Sigmoid colon (tissue), 7 donors: ENCODE measurements at places on chromosomes 1 and 21. TPM values are rescaled to one million over a fixed set of nuclear protein-coding genes. Genes with fewer than 3 reads are reported as not detected.
A peak's percentile ranks its signal among the peaks of the same experiment; 100 is the strongest.

ETV3L gene
- total RNA-seq, result not detected

LAMC2 gene
- 3.2 TPM for total RNA-seq

OXCT2 gene
- 0.55 TPM for total RNA-seq

ERG gene
- 5.7 TPM for total RNA-seq

CD101 gene
- total RNA-seq, result 0.66 TPM

DNA sequence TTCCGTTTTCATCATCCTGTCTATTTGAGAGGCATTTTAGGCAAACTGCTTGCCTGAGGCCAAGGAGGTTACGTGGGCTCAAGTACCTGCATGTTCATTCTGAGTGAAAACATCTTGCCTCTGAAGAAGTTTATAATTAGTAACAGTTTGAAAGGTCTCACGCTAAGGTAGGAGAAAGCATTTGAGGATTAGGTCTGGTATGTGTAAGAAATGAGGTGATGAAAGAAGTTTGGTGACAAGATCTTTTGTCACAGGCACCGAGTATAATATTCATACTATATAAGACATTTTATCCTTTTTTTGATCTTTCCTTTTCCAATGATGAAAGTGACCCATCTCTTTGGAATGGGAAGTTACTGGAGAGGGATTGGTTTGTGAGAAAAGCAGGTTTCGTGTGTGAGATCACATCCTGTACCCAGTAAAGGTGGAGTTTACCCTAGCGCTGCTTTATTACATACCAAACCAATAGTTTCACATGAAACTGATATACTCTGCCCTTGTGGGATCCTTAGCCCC, 98.7 kb upstream of the PDC start:
- no peaks in the 10 kb centered on the region for H3K4me1 ChIP-seq
- H3K36me3 ChIP-seq, result no peaks in the 10 kb centered on the region
- H3K27me3 ChIP-seq, result no peaks in the 10 kb centered on the region
- H3K4me3 ChIP-seq, result no peak overlapping the region

DNA sequence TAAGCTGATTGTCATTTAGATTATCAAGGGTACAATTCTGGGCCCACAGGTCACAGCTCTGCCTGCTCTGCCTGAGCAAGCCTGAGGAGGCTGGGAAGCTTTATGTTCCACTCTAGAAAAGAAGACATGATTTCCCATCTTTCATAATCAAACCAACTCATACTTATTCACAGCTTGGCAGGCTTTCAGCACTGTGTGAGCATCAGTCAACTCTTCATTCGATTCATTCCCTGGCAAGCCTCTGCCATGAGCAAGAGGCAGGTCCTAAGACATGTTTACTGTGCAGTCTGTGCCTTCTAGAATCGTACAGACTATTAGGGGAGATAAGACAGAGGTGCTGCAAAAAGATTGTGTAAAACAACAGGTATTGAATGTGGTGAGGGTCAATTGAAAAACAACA, 24.5 kb upstream of the KIRREL1 start:
- H3K27ac ChIP-seq, result peak overlapping the region; percentile 14
- no peak overlapping the region for H3K4me3 ChIP-seq
- no peaks in the 10 kb centered on the region for H3K27me3 ChIP-seq
- no peak for DNase-seq
- no peaks in the 10 kb centered on the region for H3K4me1 ChIP-seq
- H3K36me3 ChIP-seq, result no peaks in the 10 kb centered on the region

- peaks cover 4% of the 10 kb centered on the region for H3K36me3 ChIP-seq
- no peaks in the 10 kb centered on the region for H3K4me1 ChIP-seq
- H3K4me3 ChIP-seq, result no peak overlapping the region
These were observed 9.4 kb downstream of the PIGP start for GRCh38 chr21:37063433-37063832.

DNA sequence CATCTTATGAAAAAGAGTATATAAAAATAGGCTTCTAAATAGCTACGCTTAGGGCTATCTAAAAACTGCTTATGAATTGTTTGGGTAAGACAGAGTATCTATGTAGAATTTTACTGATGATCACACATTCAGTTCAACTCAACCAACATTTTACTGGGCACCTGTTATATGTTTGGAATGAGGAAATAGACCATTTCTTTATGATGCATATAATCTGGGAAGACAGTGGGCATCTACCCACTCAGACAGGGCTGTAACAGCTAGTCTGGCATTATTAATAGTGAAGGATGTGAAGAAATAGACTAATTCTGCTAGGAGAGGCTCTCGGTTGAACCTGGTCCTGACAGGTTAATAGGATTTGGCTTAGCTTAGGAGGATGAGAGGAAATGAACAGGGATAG, 56.9 kb downstream of the TIAM1 start:
- no peak overlapping the region for H3K27ac ChIP-seq
- no peaks in the 10 kb centered on the region for H3K4me1 ChIP-seq
- no peaks in the 10 kb centered on the region for H3K27me3 ChIP-seq
- H3K4me3 ChIP-seq, result no peak overlapping the region
- H3K36me3 ChIP-seq, result no peaks in the 10 kb centered on the region

- DNase-seq, result no peak
- no peak overlapping the region for H3K4me3 ChIP-seq
- H3K4me1 ChIP-seq, result peaks cover 60% of the 10 kb centered on the region
- peak overlapping the region; percentile 23 for H3K27ac ChIP-seq
- H3K27me3 ChIP-seq, result no peaks in the 10 kb centered on the region
- peaks cover 48% of the 10 kb centered on the region for H3K36me3 ChIP-seq
These were observed 11.4 kb downstream of the ZBTB48 start for GRCh38 chr1:6591222-6591621.

- no peaks in the 10 kb centered on the region for H3K36me3 ChIP-seq
- H3K27me3 ChIP-seq, result no peaks in the 10 kb centered on the region
- H3K27ac ChIP-seq, result no peak overlapping the region
These were observed 481.6 kb downstream of the PLPP3 start for GRCh38 chr1:56097713-56098112.

DNA sequence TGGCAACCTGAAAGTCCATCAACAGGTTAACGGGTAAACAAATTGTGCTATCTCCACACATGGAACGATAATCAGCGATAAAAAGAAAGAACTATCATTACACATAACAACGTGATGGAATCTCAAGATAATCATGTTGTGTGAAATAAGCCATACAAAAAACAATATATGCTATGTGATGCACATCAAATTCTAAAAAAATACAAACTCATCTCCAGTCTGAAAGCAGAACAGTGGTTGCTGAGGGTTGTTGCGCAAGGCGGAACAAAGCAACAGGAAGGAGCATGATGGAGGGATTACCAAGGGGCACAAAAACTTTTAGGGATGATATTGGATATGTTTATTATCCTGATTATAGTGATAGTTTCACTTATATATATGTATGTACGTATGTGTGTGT, 324.8 kb downstream of the VAV3 start:
- H3K27me3 ChIP-seq, result no peaks in the 10 kb centered on the region
- H3K36me3 ChIP-seq, result no peaks in the 10 kb centered on the region
- H3K4me1 ChIP-seq, result no peaks in the 10 kb centered on the region
- no peak for DNase-seq
- H3K4me3 ChIP-seq, result no peak overlapping the region

GRCh38 chr1:116485071-116485735, 85.6 kb downstream of the CD58 start:
- H3K36me3 ChIP-seq, result no peaks in the 10 kb centered on the region
- DNase-seq, result peak; percentile 88
- H3K27me3 ChIP-seq, result no peaks in the 10 kb centered on the region
- H3K4me1 ChIP-seq, result no peaks in the 10 kb centered on the region

GRCh38 chr1:94660994-94661393, 119.4 kb upstream of the F3 start:
- H3K4me3 ChIP-seq, result no peak overlapping the region
- H3K27me3 ChIP-seq, result no peaks in the 10 kb centered on the region
- no peak for DNase-seq

DNA sequence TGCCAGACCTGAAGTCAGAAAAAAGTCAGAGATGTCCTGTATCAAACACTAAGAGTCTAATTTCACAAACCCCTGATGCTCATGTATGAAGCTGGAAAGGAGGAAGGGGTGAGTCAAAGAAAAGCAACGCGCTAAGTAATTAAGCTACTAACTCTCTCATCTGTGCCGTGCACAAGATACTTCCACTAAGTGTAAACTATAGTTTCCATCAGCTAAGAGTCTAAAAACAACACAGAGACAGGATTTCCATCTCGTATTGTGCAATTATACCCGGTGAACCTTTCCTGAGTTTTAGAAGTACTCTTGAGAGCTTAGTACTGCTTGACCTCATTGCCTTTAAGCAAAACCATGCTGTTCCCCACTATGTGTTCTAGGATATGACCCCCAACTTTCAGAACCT, 19.0 kb downstream of the DNALI1 start:
- H3K4me3 ChIP-seq, result no peak overlapping the region
- no peak for DNase-seq
- peaks cover 40% of the 10 kb centered on the region for H3K36me3 ChIP-seq
- H3K27ac ChIP-seq, result no peak overlapping the region
- no peaks in the 10 kb centered on the region for H3K27me3 ChIP-seq

DNA sequence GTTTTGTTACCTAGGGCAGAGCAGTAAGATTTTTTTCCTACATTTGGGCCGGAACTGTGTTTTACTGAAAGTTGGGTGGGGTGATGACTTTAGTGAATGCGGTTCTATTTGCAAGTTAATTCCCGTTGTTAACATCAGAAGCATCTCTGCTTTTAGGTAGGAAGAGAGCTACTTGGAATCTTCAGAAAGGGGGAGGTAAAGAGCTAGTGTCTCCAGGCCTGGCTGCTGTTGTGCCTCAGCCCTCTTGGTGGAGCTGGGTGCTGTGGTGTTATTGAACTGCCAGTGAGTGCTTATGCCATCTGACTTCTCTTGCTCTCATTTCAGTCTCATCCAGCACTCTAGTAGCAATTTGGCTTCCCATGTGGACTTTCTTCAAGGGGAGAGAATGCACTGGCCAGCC, 3.4 kb downstream of the KDM4A start:
- no peak overlapping the region for H3K4me3 ChIP-seq
- H3K36me3 ChIP-seq, result peaks cover 36% of the 10 kb centered on the region
- H3K27me3 ChIP-seq, result no peaks in the 10 kb centered on the region
- no peak for DNase-seq
- H3K4me1 ChIP-seq, result no peaks in the 10 kb centered on the region

DNA sequence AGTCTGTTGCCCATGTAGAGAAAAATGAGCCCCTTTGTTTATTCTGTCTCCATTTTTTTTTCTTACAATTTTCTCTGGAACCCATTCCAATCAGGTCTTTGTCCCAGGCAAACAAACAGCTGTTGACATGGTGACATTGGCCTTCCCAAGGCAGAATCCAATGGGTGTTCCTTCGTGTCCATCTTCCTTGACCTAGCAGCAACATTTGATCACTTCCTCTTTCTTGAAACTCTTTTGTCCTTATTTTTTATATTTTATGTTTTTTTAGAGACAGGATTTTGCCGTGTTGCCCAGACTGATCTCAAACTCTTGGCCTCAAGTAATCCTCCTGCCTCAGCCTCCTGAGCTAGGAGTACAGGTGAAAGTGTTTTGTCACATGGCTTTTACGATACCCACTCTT, 65.4 kb upstream of the CACNA1E start:
- no peak overlapping the region for H3K27ac ChIP-seq

GRCh38 chr1:59188413-59189213, 108.3 kb upstream of the FGGY start:
- no peak overlapping the region for H3K27ac ChIP-seq
- no peaks in the 10 kb centered on the region for H3K27me3 ChIP-seq
- H3K4me3 ChIP-seq, result no peak overlapping the region
- H3K4me1 ChIP-seq, result no peaks in the 10 kb centered on the region
- no peaks in the 10 kb centered on the region for H3K36me3 ChIP-seq
- DNase-seq, result no peak

DNA sequence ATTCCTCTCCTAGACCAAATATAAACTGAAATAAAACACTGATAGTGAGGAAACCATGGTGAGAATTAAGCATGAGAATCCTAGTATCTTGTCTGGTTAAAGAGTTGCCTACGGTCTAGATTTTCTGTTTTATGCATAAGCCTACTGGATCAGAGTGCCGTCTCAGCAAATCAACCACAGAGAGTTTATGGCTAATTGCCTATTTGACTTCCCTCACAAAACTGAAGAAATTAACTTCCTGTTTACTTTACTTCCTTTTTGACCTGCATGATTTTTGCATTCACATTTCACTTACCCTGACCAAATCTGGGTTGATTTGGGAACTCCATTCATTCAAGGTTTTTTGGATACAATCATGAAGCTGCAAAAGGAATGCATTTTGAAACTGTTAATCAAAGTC, 5.0 kb downstream of the GCLM start:
- peaks cover 16% of the 10 kb centered on the region for H3K4me1 ChIP-seq
- no peak overlapping the region for H3K4me3 ChIP-seq
- DNase-seq, result no peak
- H3K27me3 ChIP-seq, result no peaks in the 10 kb centered on the region
